Stimulated activated CD4-positive, alpha-beta T cell treated with anti-CD3 and anti-CD28 coated beads, Interleukin-1b, Interleukin-23, amount 100 ng/mL, for 24 hours (primary cell): ENCODE measurements at places on chromosomes 6 and 20.

DNA sequence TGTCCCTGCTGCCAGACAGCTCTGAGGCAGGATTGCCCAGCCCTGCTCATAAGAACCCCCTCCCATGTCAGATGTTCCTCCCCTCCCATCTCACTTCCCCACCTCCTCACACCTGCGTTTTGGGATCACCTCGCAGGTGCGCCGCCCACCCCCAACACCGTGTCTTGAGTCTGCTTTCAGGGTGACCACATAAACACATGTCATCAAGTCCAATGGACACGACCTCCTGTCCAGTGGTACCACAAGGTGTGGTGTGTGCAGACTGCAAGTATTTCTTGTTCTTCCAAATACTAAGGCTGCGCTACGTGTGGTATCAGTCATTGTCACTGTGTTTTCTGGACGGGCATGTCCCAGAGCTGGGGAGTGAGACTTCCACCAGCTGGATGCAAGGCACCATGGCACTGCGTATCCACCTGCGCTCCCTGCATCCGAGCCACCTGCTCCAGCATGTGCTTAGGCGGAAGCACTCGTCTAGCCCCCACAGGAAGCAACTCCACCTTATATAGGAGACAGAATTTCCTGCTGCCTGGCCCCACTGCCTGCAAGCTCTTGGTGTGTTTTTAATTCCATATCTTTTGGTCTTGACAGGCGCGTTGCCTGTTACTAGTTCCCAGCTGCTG, 119.7 kb upstream of the NXT1 start:
- DNase-seq = no peak

DNA sequence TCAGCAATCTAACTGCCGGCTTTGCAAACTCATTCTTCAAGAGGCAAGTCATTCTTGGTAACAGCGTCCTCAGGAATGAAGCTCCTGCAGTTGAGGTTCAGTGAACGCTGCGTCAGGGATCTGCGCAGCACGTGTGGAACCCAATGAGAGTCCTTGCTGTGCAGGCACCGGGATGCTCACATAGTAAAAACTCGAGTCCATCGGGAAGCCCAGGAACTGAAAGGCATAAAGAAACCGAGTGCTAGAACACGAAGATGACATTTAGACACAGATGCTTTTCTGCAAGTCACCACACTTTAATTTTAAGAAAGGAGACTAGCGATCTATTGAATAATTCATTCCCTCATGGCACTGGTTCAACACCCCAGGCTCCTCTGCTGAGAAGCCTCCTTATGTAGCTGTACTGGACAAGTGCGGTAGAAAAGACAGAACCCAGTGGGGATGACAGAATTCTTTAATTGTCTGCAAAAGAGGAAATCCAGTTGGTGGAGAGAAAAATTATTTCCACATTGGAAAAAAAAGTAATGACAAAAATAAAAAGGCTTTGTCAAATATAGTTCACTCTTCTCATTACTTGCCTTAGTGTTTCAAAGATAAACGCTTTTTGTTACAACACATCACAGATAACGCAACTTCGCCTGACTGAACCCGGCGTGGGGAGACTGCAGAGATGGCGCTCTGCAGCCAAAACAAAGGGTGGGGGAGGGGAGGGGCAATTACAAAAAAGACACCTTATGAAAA, 1.9 kb upstream of the AFDN start:
- no peak for DNase-seq

GRCh38 chr6:56682635-56683034, 39.9 kb upstream of the DST start:
- no peak for DNase-seq

GRCh38 chr20:44442298-44443070, 33.2 kb upstream of the TTPAL start:
- no peak for DNase-seq

GRCh38 chr6:87382861-87383260, 24.9 kb upstream of the CFAP206 start:
- no peak for DNase-seq

GRCh38 chr6:5132731-5133130, 47.6 kb downstream of the PPP1R3G start:
- DNase-seq = no peak

DNA sequence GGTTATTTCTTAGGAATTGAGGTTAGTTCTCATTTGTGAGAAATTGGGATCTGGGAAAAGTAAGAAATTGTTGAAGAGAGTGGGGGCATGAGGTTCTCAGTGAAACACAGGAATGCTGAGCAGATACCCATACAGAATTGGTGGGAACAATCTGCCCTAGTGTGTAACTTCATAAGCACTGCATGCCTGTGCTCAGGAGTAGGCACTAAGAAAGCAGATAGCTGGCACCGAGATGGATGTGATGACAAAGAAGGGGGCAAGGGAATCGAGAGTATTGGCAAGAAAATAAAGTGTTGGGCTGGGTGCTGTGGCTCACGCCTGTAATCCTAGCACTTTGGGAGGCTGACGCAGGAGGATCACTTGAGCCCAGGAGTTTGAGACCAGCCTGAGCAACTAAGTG, 4.0 kb downstream of the SLC17A5 start:
- no peak for DNase-seq

DNA sequence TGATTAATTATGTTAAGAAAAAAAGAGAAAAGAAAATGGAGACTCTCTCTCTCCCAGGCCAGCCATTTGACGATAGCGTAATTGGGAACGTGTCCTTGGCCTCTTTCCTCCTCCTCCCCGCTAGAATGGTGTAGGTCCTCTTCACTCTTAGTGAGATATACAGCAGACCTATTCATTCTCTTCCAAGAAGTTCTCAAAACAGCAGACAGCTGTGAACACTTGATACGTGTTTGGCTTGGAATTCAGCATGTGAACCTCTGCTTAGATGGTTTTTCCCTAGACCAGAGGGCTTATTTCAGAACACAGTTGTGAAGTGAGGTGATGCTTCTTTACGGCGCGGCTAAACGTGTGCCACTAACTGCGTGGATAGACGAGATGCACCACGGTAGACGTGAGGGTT, 32.6 kb upstream of the TULP4 start:
- DNase-seq = no peak

GRCh38 chr6:3870528-3870925, 21.4 kb downstream of the FAM50B start:
- DNase-seq = no peak

GRCh38 chr6:160795721-160796120, 93.7 kb downstream of the PLG start:
- DNase-seq = no peak

DNA sequence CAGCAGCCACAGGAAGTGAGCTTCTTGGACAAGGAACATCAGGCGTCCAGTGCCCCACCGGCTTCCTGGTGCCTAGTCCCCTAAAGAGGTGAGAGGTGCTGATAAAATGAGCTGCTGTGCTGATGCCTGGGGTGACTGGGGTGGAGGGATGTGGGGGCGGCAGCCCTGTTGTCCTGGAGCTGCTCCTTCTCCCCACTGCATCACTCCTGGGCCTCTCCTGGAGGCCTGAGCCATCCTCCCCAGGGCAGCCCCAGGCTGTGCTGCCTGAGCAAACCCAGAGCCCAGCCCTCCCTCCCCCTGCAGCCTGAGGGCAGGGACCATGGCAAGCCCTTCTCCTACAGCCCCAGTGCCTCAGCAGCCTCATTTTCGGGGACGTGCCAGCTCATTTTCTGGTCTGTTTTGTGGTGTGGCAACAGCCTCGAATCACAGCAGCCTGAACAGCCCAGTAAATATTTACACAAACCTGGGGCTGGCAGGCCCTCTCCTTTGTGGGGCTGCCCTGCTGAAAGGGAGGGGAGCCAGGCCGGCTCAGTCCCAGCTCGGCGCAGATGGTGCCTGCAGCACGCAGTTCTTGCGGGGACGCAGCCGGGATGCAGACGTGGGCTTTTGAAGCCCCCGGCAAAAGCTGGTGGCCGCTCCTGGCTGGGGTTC, 259.9 kb downstream of the DLL1 start:
- no peak for DNase-seq
